ENCODE measurements at places on chromosomes 2 and 18.
A peak's percentile ranks its signal among the peaks of the same experiment; 100 is the strongest.

DNA sequence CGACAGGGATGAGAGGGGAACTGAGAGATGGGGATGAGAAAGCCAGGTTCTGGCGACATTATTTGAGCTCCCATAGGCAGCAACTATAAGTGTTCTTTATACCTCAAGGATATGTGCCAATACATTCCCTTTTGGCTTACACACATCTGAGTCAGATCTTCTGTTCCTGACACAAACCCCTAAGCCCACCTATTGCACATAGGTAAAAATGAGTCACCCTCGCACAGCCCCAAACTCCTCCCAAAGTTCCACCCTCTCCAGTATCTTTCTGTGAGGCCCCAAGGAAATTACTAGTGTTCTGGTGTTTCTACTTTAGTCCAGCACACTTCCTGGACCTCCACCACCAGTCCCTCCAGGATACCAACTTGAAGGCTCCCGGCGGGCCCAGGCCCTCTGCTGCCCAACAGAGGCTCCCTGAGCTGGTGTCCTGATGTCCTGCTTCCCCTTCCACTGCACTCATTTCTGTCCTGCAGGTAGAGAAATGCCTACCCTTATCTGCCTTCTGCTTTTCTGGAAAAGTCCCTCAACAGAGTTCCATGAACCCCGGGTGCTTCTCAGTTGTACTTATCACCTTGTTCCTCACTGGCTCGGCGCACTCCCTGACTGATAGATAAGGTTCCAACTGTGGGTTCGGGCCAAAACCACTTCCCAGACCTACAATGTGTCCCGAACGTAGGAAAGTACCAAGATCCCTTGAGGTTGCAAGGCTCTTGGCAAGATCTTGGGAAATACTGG lies 125.5 kb downstream of the EN1 start:
- DNase-seq = no peak

- DNase-seq = no peak
These were observed 241.7 kb downstream of the ATAD2B start for GRCh38 chr2:23685181-23685580.

GRCh38 chr2:239271471-239271870 lies 129.3 kb downstream of the HDAC4 start:
- DNase-seq = no peak

GRCh38 chr2:183163821-183164649 lies 39.8 kb downstream of the NUP35 start:
- no peak for DNase-seq

DNA sequence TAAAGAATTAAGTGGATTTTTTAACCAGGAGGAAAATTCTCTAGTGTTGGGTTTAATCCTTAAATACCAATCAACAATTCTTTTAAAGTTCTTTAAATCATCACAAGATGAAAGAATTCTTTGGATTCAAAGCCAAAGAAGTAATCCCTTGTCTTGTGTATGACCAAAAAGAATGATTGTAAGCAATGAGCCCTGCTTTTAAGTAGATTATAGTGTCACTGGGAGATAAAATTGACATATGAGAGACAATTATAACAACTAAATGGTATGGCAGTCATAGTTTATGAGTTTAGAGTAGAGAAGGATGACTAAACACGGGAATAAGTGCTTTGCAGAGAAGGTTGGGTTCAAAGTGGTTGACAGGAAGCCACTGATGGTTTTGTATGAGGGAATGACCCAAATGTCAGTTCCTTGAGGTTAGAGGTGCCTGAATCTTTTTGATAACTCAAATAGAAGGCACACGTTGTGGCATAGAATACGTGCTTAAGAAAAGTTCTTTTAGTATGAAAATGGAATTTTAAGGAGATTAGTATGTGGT lies 199.6 kb upstream of the TCF4 start:
- DNase-seq = no peak

GRCh38 chr18:52441794-52442193 lies 101.8 kb downstream of the DCC start:
- DNase-seq = no peak

- no peak for DNase-seq
These were observed 175.3 kb downstream of the CLIP4 start for GRCh38 chr2:29290293-29291047.

DNA sequence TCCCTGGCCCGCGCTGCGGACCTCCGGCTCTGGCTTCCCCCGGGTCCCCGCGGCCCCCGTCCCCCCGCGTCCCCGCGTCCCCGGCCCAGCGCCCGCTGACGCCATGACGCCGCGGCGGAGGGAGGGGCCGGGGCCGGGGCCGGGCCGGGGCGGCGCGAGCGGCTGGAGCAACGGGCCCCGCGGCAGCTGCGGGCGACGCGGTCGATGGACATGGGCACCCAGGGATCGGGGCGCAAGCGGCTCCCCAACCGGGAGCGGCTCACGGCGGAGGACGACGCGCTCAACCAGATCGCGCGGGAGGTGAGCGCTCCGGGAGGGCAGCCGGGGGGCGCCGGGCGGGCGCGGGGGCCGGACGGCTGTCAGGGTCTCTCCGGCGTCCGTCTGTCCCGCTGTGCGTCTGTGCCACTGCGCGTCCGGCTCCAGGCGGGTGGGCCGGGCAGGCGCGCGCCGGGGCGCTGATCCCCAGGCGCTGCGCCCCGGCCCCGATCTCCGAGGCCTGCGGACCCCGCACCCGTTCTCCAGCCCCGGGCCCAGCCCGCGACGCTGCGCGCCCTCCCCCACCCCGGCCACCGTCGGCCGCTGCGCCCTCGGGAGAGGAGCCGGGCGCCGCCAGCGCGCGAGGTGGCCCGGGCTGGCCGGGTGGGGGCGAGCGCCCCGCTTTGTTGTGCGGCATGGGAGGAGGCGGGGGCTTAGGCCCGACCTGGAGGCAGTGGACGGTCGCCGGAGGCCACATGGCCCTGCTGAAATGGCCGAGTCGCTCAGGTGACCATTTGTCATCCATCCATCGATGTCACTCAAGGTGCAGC lies at the start of gene LRRFIP1:
Gene LRRFIP1, plus strand, starts transcription at position 147 of the 806 bp plus-strand sequence. Its CDS starts 58 bp downstream, at position 205.
- DNase-seq = peak; percentile 27

GRCh38 chr2:78068808-78069207 lies 546.6 kb upstream of the LRRTM4 start:
- no peak for DNase-seq

DNA sequence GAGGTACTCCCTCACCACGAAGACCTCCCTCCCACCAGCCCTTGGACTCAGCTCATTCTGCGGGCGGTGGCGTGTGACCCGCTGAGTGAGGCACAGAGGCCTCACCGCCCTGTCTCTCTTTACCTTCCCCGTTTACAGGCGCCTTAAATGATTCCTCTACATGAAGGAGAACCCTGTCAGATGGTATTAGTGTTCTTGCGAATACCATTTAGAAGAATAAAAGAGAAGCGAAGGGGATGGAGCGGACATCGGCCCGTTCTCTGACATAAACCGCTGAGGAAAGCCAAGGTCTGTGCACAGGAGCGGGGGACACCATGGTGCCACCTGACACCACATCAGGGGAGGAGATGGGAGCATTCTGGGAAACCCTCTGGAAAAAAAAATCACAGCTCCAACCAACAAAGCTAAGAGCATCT lies 179.8 kb downstream of the HDAC4 start:
- DNase-seq = no peak

DNA sequence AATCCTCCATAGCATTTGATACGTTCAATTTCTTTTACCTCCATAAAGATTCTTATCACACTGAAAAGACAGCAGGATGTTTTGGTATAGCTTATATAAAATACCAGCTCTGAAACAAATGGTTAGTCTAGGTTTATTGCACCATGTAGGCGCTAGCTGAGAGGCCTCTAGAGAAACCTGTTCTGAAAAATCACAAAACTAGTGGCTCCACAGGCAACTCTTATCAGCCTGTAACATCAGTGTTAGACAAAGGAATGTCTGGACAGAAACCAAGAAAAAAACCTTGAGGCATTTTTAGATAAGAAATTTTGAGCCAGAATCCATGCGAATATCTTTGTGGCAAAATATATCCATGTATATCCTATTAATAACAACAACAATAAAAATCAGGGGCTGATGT lies 440.4 kb upstream of the MAP2 start:
- no peak for DNase-seq

DNA sequence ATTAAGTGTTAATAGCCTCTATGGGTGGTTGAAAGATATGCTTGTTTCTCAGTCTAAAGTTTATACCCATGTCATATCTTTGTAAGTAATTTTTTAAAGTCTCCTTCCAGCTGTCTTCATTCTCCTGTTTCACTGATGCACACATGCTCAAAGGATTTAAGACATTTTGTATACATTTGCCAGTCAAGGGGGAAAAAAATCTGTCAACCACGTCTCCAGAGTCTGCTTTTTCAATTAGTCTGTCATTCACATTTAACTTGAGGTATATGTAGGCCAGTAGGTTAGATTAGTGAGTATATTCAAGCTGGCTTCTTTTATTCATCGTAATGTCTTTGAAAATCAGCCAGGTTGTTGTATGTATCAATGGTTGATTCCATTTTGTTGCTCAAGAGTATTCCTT lies 193.5 kb downstream of the MCFD2 start:
- DNase-seq = no peak

- no peak for DNase-seq
These were observed 326.2 kb upstream of the SMIM21 start for GRCh38 chr18:75753753-75754152.

Data from ACHN (cell line).